NCI-H82 (cell line): ENCODE measurements at places on chromosomes 1 and 21.

- DNase-seq: no peak
Observed at GRCh38 chr1:58964428-58964827, 180.6 kb upstream of the JUN start.

GRCh38 chr1:86776108-86776507 is 71.7 kb downstream of the SH3GLB1 start:
- no peak for DNase-seq

DNA sequence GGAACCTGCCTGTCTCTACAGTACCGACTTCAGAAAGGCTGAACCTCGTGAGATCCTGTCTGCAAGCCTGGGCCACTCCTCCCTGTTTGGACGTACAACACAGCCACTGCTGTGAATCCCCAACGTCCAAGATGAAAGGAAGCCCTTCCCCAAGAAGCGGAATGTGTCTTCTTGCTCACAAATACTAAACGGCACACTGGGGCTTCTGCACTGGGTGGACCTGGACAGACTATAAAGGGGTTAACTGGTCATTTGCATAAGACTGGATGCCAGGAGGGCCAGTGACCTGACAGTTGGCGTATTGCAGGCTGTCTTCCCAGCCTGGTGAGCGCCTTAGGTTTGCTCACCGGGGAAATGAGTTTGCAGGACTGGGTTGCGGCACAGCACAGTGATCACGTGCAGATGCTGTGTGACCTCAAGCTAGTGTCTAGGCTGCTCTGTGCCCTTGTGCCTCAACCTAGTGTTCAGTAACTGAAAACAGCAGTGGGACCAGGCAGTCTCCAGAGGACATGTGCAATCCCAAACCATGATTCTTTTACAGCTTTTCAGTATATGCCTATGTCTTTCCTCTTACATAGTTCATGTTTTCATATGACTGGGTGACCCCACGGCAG is 19.5 kb upstream of the AJAP1 start:
- DNase-seq: no peak

DNA sequence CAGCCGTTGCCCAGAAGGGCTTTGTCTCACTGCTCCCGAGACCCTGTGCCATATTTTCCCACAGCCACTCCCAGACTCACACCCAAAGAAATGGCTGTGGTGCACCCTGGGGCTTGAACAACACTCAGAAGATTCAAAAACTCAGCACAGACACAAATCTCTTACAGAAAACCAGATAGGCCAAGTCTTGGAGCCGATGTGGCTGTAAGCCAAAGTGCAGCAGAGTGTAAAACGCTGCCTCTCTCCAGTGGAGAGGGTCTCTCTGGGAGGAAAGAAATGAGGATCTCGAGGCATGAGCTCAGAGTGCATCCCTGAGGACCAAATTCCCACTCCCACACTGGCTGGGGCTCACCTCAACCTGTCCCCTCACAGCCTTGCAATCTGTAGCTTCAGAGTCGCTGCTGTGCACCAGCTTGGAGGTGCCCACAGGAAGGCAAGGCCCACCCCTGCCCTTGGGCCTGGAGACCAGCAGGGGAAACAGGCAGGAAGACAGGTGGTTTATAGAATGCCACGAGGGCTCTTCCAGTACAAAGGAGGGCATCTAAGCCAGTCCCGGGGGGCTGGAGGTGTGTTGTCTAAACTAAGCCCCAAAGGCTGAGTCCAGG is 171.3 kb upstream of the AJAP1 start:
- DNase-seq: no peak

DNA sequence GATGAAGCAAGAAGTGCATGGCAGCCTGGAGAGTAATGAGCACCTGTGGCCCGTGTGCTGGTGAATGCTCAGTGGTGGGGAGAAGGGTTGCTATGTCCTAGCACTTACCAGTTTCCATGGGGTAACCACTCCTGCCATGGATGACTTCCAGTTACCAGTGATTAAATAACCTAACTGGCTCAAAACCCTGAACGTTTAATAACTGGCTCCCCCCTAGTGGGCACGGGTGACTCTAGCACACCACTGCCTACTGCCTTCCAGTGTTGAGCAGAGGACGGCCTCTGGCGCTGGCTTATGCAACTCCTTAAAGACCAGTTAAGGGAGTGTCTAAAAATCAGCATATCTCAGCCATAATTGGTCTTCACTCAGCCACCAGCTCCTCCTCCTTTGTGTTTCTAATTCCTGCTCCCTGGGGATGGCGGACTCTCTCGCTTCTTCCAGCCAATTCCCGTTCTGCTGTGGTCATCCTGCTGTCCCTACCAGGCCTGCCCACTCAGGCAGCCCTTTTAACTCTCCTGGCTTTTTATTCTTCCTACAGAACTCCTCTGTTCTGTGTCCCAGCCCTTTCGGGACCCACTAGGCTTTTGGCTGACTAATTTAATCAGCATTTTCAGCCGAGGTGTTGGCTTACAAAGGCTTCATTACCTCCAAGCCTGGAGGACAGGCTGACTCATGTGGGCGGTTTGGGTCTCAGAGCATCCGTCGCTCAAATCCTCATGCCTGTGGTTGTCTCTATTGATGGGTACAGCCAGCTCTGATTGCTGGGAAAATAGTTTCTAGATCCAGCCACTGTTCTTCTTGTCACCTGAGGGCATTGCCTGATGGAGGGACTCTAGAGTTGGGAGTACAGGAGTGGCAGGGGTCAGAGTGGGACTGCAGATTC is 332.4 kb downstream of the CAMTA1 start:
- DNase-seq: peak; percentile 92

DNA sequence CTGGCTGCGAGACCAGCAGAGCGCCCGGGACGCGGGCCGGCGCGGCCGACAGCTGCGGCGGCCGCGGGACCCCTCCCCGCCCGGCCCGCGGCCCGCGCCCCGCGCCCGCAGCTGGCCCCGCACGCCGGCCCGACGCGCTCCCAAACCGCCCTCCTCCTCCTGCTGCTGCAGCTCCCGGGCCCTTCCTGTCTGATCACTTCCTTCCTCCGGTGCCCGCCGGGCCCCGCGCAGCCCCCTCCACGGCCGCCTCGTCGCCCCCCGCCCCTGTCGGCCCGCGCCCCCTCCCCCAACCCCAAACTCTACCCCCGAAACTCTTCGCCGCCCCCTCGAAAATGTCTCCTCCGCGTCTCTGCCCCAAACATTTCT is 594 bp downstream of the LUZP1 start:
- DNase-seq: peak; percentile 60

- DNase-seq: no peak
Observed at GRCh38 chr1:30323352-30323751, 400.0 kb downstream of the MATN1 start.

- no peak for DNase-seq
Observed at GRCh38 chr1:6777813-6778212, 7.4 kb upstream of the CAMTA1 start.

- DNase-seq: peak; percentile 35
Observed at GRCh38 chr1:232655028-232655745, 25.3 kb upstream of the SIPA1L2 start.

DNA sequence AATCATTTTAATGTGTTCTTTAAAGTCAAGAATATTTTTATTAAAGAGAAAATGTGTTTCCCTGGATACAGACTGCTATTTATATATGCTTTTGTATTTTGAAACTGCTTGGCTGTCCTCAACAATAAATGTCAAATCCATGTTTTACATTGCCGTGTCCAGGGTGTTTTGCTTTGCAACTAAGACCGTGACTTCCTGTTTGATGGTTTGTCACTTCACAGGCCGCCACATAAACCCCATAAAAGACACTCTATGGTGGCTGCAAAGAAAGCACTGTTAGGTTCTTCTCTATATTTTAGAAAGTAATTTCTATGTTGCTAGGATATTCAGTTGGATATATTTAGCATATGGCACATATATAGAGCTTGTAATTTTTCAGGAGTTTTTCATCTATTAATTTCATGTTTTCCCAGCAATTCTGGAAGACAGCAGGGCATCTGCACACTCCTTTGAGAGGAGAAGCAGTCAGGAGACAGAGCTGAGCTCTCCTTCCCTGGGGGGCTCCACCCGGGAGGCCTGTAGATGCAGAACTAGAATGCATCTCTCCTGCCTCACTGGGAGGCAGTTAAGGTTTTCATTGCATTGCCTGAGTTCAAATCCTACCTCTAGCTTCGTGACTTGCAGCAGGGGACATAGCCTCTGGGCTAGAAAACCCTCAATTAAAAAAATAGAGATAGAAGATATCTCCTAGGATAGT is 33.1 kb downstream of the PRDM2 start:
- DNase-seq: no peak

- no peak for DNase-seq
Observed at GRCh38 chr1:84143796-84144565, at the start of gene PRKACB. Gene PRKACB, plus strand, starts transcription at chr1:84144271. Its CDS starts 91 bp downstream, at chr1:84144362.

DNA sequence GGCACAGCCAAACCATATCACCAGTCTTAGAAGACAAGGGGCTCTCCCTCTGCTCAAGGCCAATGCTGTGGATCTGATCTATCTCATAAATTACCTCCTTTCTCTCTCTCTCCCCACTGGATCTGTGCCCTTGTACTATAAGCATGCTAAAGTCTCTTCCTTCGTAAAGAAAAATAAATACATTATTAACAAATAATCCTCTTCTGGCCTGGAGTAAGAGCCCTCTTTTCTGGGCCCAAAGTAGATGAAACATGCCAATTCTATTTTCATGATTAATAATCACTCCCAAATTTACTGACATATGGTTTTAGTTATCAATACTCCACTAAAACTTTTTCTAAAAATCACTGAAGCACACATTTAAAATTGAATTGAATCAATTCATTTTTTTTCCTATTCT is 889.7 kb downstream of the ADGRL2 start:
- no peak for DNase-seq

DNA sequence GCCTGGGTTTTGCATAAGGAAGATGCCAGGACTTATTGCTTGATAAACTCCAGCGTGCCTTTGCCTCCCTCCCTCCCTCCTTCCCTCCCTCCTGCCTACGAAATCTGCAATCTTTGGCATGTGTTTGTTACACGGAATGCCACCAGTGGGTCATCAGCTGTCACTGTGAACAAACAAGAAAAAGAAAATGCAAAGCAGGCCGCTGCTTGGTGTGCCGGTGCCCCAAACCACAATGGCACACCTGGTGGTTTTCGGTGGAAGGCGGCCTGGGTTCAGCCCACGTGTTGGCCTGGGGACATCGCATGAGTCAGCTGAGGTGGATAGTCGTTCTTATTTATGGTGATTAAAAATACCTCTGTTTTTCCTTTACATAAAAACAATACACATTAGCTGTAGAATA is 16.3 kb upstream of the IFNLR1 start:
- no peak for DNase-seq
